ENCODE measurements at places on chromosomes 4 and X.

GRCh38 chrX:41449131-41449530, 2.0 kb downstream of the NYX start:
- DNase-seq, result no peak

DNA sequence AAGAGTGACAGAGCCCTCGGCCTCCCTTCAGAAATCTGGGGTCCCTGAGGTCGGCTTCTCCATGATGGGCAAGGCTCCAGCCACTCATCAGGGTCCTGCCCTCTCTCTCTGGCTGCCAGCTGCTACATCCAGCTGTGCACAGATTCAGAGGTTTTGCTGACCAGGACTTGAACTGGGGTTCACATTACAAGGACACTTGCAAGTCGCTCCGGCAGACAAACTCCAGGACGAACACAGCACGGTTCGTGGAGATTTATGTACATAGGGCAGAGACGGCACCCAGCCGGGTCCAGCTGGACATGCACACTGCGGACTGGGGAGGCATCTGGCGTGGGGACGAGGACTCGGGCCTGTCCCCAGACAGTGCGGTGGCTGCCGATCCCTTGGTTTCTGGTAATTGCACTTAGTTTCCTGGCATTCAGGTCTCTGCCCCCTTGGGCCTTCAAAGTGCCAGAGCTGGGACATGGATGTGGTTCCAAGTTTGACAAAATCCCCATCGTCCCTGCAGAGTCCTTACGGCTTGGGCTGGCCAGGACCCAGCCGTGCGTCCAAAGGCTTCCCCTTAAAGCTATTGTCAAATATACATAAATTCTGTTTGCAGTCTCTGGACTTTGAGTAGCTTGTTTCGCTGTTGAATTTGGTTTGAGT, 6.2 kb upstream of the C4orf50 start:
- DNase-seq, result no peak

- no peak for DNase-seq
Measured at GRCh38 chr4:17667253-17667652, 52.8 kb downstream of the MED28 start.

DNA sequence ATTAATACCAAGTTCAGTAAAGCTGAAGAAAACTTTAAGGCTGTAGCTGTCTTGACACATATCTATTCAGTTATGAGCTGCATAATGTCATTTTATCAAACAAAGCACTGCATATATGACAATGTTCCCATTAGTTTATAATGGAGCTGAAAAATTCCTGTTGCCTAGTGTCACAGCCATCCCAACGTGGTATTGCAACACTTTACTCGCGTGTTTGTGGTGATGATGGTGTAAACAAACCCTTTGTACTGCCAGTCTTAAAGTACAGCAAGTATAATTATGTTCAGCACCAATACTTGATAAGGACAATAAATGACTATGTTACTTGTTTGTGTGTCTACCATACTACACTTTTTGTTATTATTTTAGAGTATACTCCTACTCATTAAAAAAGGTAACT, 1415.6 kb upstream of the PCDH7 start:
- no peak for DNase-seq
